Renal cortex interstitium (tissue), 15 donors: ENCODE measurements at places on chromosomes 1 and 21. TPM values are rescaled to one million over a fixed set of nuclear protein-coding genes. Genes with fewer than 3 reads are reported as not detected.
A peak's percentile ranks its signal among the peaks of the same experiment; 100 is the strongest.

DNA sequence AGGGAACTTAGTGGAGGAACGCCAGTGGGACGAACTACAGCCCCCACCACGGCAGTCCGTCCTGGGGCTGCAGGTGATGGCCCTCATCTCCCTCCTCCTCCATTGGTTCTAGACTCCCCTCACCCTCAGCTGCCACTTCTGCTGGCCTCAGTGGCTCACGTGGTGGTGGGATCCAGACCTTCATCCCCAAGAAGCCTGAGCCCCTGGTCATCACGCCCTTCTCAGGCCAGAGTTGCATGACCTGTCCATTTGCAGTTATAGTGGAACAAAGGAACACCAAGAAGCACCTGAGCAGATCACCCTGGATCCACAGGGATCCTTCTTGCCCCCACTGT is 13.0 kb upstream of the FAM110D start:
- no peak for DNase-seq

- no peak for DNase-seq
Observed at GRCh38 chr1:9589719-9590157, 1.0 kb downstream of the TMEM201 start.

Gene CASZ1
- 18.4 TPM for polyA plus RNA-seq

Gene A3GALT2
- polyA plus RNA-seq: not detected

- DNase-seq: no peak
Observed at GRCh38 chr1:201016211-201016651, 7.3 kb downstream of the KIF21B start.

Gene RGS1
- polyA plus RNA-seq: 7.2 TPM

DNA sequence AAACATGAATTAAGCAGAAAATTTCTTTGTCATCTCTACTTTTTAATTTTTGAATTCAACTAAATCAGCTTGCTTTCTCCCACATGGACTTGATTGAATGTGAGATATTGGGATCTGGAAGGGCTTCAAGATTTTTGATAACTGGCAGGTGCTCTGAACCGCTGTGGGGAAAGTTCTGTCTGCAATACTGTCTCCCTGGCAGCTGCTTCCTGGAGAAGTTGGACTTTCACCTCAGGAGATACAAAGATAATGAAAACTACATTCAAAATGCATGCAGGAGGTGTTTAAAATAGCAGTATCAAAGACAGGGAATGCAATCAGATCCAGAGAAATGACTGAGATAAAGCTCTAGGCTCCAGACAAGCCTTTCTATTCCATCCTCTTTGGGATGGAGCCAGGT is 338.3 kb downstream of the NEGR1 start:
- DNase-seq: no peak

Gene KRTAP21-2
- polyA plus RNA-seq: not detected

DNA sequence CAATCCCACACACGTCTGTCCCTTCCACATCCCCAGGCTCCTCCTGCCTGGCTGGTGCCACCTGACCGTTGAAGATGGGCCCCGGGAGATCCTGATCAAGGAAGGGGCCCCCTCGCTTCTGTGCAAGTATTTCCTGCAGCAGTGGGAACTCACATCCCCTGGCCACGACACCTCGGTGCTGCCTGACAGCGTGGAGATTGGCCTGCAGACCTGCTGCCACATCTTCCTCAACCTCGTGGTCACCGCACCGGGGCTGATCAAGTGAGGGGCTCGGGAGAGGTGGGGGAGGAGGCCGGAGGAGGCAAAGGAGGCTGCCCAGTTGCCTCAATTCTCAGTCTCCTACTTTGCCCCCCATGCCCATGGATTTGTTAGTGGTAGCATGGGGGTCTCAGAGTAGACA is 5.6 kb downstream of the NCDN start:
- DNase-seq: no peak

Gene PTPRU
- polyA plus RNA-seq: 11.9 TPM

DNA sequence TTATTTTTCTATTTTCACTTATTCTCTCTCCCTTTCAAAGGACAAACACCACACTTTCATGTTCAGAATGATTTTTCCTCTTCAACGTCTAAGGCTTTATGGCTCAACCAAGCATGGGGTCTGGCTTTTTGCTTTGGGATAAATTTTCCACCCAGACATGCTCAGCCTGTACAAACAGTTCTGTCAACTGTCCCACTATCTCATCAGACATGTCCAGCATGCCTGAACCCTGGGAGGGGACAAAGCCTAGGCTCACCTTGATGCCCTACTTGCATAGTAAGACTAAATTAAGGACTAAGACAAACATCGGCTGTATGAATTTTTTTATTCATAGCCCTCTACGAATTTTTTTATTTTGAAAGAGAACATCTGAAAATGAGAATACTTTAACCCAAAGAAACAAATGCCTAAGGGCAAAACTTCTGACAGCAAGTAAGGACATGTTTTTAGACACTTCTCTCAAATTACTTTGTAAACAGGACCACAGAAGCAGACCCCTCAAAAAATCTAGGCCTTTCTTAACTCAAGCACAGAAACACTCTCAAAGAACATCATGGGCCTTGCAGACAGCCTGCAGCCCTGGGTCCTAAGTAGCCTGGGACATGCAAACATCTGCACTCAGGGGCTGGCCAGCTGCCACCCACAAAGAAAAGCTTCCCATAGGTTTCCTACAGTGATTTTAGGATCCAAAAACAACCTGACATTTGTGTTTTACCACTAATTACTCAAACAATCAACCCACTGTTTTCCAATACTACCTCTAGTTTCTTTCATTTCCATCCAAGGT is 72.3 kb upstream of the PALMD start:
- DNase-seq: no peak

Gene AMPD1
- 0.06 TPM for polyA plus RNA-seq

Gene RGS13
- polyA plus RNA-seq: not detected

GRCh38 chr1:234987415-234988154 is 141.1 kb downstream of the TOMM20 start:
- no peak for DNase-seq

DNA sequence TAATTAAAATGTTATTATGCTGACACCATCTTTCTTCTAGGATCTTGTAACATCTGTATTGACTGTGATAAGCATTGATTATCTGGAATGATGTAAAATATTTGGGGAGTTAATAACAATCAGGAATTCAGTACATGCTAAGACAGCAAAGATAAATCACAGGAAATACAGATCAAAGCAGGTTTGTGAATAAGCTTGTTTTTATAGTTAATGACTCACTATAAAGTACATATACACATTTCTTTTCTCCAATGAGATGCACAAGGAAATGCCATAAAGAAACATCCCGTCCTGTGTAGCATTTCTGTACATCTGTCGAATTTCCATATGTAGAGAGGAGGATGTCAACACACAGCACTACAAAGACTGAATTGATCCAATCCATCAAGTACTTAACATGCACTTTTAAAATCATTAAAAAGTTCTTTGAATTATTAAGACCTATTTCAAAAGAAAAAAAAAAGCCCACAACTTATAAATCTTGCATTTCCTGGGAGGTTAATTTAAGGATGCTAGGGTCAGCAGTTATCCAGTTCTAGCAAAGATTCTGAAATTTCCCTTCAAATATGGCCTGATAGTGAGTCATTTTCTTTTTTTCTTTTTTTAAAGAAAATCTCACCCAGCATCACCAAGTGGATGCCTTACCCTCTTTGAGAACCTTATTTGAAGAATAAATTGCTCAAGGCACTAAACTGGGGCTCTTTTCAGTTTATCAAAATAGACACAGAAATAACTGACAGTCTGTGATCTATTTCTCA is 243.2 kb upstream of the NR5A2 start:
- no peak for DNase-seq

GRCh38 chr1:151085953-151086559 is 15.5 kb downstream of the GABPB2 start:
- DNase-seq: no peak

Gene LMX1A
- not detected for polyA plus RNA-seq

- DNase-seq: no peak
Observed at GRCh38 chr1:221839782-221840395, 98.0 kb upstream of the DUSP10 start.

- no peak for DNase-seq
Observed at GRCh38 chr1:18440385-18441226, 40.1 kb upstream of the KLHDC7A start.

Gene AQP10
- polyA plus RNA-seq: 0.09 TPM

- DNase-seq: peak; percentile 87
Observed at GRCh38 chr1:155063550-155064110, at the start of gene EFNA4. TSS of gene EFNA4 (plus strand) at chr1:155063740. CDS start at chr1:155063824, 84 bp downstream.

DNA sequence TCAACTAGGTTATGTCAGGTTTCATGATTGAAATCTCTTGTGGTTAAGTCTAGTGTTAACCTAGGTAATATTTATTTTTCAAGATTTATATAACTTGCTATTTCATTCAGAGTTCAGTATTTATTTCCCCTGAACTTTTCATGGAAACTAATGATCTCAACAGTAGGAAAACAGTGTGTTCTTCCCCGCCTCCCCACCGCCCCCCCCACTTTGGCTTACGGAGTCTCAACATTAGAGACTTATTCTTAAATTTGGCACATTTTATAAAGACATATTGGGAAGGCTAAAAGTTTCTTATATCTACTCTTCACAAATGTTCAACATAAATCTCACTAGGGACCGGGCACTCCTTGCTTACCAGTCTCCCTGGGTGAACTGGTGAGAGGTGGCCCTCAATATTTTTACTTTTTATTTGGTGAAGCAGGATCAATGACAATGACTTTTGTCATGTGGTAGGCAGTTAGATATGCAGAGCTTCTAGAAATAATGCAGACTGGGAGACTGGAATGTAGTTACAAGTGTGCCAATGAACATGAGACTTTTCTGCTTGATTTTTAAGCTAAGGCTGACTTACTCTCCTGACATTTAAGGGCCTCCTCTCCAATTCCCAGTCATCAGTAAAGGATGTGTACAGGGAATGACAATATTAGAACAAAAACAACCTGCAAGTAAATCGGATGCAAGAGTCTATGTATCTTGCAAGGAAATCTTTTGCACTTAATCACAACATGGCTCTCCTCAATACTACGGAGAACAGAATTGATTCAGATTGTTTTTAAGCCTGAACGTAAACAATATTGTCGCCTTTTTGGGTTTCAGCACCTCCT is 1.7 kb upstream of the MAN1A2 start:
- no peak for DNase-seq

GRCh38 chr1:36321119-36321951 is 2.1 kb downstream of the EVA1B start:
- DNase-seq: peak; percentile 90
